ENCODE measurements at places on chromosomes 5 and 9.
A peak's percentile ranks its signal among the peaks of the same experiment; 100 is the strongest.

DNA sequence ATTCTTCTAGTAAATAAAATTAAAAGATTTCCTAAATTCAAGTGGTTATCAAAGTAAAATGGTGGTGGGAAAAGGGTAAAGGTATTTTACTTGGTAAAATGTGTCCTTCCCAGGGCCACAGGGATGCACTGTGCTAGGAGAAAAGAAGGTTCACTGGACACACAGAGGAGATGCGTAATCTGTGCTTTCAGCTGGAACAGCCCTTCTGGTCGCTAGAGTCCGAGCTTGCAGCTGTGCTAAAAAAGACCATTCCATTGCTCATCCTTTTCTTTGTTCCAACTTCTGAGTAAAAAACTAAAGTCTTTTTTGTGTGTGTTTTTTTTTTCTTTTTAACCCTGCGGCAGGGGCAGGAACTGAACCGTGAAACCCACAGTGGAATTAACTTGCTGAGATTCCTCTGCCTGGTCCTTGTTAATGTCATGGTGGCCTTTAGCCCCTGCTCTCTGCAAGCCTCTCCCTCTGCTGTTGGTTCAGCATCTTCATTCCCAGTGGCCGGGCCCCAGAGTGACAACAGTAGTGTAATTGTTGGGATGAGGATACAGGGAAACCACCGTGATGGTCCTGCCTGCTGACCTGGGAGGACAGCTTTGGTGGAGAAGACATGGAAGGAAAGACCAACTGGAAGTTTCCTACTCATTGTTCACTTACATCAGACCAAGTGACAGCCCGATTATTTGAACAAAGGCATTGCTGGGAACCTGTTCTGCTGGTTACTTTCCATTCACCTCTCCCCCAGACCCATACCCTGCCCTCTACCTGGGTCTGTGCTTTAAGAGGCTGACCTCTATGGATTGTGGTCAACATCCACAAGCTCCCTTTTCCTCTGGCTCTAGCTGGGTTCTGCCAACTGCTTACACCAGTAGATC, 31.9 kb upstream of the FSTL4 start:
- no peak for DNase-seq

DNA sequence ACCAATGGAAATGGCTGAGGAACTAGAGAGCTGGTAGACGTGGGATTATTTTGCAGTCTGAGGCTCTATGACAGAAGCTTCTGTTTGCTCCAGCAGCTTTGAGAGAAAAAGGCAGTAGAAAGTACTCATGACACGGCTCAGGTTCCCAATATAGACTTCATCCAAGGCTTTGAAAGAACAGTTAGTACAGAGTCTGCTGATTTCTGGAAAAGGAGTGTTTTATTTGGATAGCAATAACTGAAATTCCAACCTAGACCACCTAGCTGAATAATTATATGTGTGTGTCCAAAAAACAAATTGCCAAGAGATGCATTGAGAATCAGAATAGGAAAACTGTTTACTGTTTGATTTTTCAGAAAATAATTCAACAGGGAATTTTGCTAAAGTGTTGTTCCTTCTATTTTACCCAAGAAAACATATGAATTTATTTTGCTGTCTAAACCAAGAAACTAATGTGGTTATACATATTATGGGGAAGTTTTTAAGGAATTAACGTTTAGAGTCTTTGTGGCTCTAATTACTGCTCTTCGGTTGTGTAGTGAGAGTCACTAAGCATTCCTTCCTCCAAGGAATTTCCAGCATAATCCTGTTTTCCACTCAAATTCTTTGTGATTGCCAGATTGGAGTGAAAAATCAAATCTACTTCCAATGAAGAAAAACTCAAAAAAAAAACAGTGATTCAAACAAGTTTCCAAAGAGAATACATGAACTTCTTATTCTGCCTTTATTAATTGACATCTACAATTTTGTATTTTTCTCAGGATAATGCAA, 18.1 kb upstream of the MTX3 start:
- no peak for DNase-seq

- no peak for DNase-seq
Measured at GRCh38 chr5:15290953-15291352, 209.0 kb upstream of the FBXL7 start.

DNA sequence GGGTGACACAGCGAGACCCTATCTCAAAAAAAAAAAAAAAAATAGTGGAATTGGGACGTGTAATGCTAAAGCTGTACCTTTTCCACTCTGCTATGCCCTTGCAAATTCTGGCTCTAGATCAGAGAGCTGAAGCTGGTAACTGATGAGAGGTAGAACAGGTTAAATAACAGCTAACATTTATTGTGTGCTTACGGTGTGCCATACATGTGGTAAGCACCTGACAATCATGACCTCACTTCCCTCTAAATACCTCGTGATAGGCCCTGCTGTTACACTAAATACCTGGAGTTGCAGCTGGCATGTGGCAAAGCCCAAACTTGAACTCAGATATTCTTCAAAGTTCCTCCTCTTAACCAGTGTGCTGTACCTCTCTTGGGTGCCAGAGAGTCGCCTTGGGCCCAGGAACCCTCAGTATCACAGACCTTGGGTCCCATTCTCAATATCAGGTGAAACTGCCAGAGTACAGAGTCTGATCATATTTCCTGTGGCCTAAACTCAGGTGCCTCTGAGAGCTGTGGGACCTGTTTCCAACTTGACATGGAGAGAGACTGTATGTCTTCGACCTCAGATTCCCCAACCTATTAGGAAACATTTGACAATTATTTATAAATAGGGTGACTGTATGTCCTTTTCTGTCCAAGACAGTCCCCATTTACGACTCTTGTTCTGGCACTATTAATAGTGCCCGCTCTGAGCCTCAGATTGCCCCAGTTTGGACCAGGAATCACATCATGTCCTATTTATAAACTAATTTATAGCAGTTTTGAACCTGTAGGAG, 4.8 kb downstream of the ARL10 start:
- no peak for DNase-seq

- DNase-seq: no peak
Measured at GRCh38 chr5:138964647-138965201, 89.6 kb upstream of the LRRTM2 start.

DNA sequence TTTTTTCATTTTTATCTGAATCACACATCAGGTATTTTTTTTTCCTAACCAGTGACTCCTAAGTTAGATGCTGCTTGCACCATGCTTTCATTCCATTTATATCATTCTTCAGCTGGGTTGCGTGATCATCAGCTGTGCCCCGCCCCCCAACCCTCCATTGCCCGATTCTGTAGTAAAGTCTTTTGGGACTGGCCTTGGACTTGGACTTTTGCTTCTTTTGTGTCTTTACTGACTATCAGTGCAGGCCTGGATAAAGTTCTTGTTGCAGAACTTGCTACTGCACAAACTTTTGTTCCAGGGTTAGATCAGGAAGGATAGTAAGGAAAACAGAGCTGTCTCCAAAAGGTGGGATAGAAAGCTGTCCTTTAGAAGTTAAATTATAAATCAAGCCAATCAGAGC, 38.5 kb downstream of the SLC22A5 start:
- no peak for DNase-seq

DNA sequence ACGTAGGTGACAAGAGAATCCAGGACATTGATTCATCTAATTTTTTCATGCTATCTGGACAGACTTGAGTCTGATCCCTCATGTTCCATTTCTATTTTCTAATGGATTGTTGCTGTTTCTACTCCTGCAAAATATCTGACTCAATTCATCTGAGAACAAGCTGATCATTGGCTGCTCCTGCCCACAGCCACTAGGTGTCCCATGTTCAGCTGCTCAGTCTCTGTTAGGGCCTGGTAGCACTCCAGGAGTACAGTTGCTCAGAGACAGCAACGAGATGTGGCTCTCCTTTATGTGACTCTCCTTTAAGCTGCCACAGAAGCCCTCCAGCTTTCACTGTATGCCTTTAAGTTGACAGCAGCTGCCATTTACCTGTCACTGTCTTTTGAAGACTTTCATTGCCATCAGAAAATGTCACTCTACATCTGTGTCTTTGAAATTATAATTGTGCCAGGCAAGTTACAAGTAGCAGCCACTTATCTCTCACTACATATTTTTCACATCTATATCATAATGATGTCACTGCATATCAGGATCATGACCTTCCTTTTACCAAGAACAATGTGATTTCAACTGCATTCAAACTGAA, 1944.2 kb upstream of the NUDT12 start:
- peak; percentile 2 for DNase-seq

DNA sequence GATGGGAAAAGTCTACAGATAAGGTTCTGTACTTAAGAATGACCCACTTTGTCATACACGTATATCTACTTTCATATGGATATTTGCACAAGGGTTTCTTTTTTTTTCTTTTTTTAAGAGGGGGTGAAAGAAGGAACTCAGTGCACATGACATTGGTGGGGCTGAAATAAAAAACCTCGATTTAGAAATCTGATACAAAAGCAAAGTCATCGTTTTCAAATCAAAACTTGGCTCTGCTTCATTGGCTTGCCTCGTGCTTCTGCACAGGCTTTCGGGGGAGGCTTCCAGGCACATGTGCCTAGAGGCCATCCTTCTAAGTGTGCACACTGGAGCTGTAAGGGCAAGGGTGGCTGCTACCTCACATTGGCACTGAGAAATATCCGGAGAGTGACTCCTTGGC, 31.1 kb downstream of the PTTG1 start:
- peak; percentile 17 for DNase-seq

DNA sequence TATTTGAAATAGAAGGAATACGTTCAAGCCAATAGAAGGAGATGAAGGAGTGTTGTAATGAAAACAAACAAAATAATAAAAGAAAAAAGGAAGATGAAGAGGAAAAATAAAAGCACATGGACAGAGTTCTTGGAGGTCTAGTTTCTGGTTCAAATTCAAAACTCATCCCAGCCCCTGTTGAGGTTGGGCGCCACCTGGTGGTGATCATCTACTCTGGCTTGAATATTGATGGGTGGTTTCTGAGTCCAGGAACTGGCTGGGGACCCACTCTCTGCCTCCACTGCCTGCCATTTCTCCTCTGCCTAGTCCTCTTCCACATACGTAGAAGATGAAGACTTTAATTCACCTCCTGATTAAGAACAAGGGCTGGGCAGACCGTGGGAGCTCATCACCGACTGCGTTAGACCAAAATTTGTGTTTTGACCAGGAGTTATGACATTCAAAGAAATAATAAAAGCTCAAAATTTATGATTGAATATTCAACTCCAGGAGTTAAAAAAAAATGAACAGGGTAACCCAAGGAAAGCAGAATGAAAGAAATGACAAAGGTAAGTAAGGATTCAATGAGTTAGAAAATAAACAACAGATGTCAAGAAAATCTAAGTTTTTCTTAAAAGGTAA, 99.0 kb upstream of the SLC1A3 start:
- peak; percentile 88 for DNase-seq

DNA sequence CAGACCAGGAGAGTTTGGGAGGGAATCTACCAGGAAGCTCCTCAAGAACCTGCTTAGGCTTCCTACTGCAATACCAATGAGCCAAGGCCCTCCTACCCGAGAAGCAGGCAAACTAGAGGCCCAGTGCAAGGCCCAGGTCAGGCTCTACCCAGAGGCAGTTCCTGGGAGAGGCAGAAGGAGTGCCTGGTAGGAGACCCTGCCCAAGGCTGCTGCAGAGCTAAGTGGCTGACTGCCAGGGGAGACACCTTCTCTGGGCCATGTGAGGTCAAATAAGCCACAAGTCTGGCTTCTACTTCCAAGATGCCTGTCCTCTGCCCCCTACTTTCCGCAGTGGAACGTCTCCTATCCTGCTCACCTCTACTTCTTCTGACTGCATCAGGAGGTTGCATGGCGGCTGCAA, 17.8 kb downstream of the ACSL6 start:
- peak; percentile 28 for DNase-seq

DNA sequence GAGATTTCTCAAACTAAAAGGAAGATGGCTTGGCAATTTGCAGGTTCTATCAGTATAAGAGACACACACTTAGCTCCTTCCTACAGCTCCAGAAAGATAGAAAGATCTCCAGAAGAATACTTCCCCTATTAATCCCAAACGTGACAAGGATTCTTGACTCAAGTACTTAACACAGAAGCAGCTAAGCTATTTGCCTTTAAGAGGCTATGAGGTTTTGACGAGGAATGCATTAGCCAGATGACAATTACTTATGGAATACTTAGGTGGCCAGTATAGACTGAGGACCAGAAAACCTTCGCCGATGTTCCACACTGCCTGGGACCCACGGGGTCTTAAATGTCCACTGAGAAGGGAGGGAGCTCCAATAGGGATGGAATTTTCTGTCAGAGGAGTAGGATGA, 340.5 kb upstream of the KIF2A start:
- DNase-seq: no peak

- DNase-seq: no peak
Measured at GRCh38 chr9:126819482-126819881, 14.6 kb downstream of the ZBTB43 start.

- DNase-seq: no peak
Measured at GRCh38 chr5:159195775-159196174, 13.6 kb downstream of the RNF145 start.

- DNase-seq: no peak
Measured at GRCh38 chr9:114154600-114155102, 686 bp upstream of the COL27A1 start.

- DNase-seq: no peak
Measured at GRCh38 chr5:72633041-72633445, 125.8 kb upstream of the ZNF366 start.

DNA sequence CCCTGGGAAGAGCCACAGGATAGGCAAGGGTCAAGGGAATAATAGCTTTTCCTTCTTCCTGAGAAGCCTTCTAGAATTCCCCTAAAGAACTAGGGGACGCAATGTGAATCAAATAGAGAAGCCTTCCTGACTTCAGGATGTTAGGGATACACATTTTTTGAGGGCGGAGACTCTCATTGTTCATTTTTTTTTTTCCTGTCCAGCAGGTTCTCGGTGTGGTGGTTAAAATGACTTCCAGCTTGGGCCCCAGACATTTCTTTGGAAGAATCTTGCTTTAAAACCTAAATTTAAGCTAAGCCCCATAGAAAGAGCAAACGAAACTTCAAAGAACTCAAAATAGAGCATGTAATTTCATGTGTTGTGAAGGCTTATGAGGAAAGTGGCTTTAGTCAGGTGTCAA, 80.8 kb downstream of the IQGAP2 start:
- DNase-seq: no peak

GRCh38 chr5:43017428-43017815, 22.7 kb downstream of the ANXA2R start:
- DNase-seq: peak; percentile 73

DNA sequence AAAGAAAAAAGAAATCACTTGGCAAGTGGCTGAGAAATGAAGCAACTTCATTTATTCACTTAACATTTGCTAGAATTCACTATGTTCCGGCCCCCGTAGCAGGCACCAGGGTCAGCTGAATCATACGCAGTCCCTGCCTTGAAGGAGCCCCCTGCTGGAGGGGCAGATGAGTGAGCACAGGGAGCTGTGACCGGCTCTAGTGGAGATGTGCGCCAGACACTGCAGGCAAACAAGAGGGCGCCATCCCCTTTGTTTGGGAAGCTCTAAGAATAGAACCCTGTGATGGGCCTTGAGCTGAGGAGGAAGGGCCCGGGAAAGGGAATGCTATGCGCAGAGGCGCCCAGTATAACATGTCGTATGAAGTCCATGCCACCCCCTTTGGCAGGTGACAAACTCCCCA, 20.2 kb upstream of the RPL26L1 start:
- DNase-seq: peak; percentile 75

- DNase-seq: no peak
Measured at GRCh38 chr5:111169269-111169668, 54.9 kb upstream of the CAMK4 start.

All from hematopoietic multipotent progenitor cell treated with erythropoietin and hydrocortisone succinate and interleukin-3 and kit ligand, for 4 days (in vitro differentiated cells).